ENCODE measurements at places on chromosomes 2 and 18.

DNA sequence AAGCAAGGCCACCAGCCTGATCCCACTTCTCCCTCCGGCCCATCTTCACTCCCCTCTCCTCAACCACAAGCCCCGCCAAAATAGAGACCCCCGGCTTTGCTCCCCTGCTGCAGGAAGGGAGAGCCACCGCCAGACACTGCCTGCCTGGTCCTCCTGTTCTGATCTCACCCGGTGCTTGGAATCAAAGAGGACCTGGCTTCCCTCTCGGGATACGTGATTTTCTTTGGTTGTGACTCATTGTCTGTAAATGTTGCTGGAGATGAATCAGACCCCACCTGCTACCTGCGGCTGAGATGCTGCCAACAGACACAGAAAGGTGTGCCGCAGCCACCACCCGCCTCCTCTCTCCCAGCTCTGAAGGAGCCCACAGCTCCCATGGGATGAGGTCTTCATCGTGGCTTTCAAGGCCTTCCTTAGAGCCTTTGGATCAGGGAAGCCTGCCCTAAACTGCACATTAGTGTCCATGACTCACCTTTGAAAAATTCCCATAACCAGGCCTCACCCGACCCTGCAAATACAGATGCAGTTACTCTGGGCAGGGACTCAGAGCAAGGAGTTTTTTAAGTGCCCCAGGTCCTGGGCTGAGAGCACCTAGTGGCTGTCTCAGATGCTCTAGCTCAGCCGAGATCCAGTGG, 79.4 kb upstream of the ZNF532 start:
- DNase-seq: peak; percentile 73

DNA sequence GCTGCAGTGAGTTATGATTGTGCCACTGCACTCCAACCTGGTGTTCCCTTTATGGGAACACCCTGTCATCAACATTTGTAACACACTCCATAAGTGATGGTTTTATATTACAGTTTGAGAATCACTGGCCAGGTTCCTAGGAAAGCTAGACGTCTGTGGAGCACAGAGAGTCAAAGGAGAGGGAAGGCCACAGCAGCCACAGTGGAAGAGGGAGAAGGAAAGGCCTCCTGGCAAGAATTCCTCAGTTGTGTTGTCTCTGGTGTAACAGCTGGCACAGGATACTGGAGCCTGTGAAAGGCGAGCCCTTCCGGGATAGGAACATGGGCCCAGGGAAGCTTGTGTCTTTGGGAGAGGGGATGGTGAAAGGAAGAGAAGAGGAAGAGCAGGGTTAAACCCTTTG, 360.5 kb upstream of the PIK3C3 start:
- no peak for DNase-seq

DNA sequence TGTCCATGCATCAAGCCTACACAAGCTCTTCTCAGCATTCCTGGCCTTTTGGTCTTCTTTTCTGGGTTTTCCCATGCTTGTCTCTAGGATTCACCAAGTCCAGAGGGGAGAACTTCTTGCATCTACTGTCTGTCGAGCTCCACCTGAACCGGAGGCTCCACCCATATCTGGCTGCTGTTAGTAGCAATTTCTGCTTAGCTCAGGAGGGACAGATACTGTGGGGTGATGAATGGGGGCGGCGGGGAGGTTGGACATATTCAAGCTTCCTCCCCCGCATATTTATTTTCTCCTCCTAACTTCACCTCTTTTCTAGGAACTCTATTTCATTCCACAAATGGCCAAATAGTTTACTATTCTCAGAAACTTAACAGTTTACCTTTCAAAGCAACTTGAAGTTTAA, 163.5 kb downstream of the PTH2R start:
- DNase-seq: no peak

- DNase-seq: no peak
Observed at GRCh38 chr18:76801567-76802505, 20.5 kb upstream of the ZNF236 start.

DNA sequence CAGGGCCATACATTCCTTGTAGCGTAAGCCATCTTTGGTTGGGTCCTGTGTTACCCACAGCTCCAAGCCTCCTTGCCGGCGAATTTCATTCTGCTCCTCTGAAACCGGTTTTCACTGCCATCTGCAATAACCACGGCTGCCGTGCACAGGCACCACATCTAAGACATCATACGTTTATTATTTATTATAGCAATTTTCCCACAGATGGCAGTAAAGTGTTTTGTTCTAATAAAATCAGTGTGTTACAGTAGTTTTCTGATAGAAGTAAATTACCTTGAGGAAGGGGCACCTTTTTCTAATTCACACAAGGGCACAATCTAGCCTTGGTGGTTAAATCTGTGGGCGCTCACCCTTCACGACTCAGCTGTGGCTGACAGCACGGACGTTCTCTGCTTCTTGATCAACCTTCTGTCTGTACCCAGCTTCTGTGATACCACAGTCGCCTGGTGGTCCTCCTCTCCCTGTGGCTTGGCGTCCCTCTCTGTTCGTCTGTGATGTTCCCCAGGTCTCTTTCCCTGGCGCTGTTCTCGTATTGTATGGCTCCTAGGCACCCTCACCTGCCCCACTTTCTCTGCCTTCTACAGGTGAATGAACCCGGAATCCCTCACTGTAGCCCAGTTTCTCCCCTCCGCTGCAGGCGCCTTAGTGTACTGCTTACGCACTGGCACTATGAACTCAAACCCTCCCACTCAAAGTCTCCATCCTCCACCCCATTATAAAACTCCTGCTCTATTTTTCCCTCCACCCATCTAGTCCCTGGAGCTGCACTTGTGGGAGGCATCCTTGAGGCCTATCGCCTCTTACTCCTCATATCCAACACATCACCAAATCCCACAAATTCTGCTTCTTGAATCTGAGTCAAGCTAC, 236.8 kb downstream of the DYSF start:
- no peak for DNase-seq

DNA sequence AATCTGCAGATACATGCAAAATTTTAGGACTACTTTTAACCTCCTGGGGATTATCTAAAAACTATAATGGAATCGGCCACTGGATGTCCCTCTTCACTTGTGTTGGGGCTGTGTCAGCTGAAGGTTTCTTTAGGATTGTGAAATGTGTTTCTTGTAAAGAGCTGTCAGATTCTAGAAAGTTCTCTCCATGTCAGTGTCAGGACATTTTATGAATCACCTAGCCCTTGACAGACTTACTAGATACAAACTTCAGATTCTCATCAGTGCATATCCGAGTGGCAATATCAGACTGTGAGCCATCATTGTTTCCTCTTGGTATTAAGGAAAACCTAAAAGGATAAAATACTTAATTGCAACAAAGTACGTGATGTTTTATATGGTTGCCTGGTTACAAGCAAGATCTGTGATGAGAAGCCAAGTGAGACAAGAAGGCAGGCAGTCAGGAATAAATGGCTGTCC, 107.3 kb downstream of the CPS1 start:
- peak; percentile 55 for DNase-seq

DNA sequence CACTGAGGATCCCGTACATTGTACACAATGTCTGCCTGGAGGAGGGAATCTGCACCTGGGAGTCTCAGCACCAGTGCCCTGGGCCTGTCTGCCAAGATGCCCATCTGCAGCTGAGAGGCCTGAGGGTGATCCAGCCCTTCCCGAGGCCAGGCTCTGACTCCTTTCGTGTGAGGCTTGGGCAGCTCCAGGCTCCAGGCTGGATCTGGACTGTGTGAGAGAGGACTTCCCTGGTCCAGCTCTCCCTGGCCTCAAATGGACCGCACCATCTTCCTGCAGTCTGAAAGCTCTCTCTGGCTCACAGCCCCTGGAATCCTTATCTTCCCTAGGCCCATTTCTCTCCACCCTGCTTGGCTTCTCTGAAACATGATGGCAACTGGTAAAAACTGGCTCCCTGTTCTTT, 324.6 kb downstream of the DYSF start:
- no peak for DNase-seq

DNA sequence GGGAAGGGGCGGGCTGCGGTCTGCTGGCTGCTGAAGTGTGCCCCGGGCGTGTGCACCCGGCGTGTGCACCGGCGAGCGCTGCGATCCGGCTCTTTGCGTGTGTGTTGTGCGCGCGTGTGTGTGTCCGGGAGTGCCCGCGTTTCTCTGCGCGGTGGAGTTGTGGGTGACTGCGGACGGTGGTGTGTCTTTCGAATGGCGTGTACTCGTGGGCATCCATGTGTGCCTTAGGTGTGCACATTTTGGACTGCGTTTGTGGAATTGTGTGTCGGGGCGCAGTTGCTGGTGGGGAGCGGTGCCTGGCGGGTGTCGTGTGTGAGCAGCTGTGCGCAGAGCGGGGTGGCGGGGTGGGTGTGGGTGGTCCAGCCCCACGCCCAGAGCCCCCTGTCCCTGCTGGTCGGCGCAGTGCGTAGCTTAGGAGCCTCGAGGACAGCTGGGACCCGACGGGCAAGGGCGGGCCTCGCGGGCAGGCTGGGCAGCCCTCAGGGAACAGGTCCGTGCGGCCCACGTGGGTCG, 533 bp downstream of the HPCAL1 start:
- no peak for DNase-seq

GRCh38 chr2:36859366-36859792, 107.0 kb downstream of the STRN start:
- DNase-seq: no peak

DNA sequence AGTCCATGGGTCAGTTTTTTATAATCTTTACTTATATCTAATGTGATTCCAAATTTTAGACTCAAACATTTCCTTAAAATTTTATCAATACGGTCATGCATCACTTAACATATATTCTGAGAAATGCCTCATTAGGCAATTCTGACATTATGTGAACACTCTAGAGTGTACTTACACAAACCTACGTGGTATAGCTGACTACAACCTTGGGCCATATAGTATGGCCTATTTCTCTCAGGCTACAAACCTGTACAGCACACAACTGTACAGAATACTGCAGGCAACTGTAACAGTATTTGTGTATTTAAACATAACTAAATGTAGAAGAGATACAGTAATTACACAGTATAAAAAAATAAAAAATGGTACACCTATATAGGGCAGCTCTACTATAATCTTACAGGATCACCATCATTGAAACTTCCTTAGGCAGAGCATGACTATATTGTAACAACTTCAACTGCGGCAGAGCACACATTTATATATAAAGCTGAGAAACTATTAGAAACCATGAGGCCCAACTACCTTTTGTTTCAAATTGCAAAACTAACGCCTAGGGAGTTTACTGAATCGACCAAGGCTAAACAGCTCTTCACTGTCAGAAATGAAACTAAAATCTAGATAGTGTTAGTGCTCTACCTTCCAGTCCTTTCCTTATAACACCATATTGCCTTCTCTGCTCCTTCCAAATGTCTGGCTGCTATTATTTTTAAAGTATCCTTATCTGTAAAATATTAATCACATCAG, 6.9 kb downstream of the YES1 start:
- no peak for DNase-seq

DNA sequence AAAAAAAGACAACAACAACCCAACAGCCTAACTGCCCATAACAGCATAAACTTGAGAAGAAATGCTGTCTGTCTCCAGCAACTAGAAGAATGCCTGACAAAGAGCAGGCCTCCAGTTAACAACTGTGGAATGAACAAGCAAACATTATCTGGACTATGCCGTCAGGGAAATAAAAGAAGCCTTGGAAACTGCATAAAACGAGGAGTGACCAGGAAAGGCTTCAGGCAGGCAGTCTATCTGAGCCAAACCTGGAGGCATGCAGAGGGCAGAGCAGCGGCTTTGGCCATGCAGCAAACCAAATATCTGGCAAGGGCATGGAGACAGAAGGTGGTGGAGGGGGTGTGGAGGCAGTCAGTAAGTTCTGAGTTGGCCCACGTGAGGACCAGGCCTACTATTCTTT, 11.1 kb downstream of the HES6 start:
- no peak for DNase-seq

DNA sequence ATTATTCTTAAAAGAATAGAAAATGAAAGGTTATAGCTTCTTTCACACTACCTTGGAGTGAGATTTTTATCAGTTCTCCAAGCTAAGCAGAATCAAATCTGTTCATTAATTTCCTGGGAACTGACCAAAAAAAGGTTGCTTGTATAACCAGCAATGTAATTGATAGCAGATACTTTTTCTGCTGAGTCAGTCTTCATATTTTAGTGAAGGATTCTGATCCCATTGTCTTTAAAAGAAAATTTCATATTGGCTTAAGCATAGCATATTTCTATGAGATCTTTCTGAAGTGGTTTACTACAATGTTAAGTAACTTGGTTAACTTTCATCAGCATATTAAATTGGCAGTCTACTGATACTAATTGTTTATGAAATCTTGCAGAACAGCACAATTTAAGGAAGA, 338.0 kb downstream of the TMX3 start:
- DNase-seq: no peak

DNA sequence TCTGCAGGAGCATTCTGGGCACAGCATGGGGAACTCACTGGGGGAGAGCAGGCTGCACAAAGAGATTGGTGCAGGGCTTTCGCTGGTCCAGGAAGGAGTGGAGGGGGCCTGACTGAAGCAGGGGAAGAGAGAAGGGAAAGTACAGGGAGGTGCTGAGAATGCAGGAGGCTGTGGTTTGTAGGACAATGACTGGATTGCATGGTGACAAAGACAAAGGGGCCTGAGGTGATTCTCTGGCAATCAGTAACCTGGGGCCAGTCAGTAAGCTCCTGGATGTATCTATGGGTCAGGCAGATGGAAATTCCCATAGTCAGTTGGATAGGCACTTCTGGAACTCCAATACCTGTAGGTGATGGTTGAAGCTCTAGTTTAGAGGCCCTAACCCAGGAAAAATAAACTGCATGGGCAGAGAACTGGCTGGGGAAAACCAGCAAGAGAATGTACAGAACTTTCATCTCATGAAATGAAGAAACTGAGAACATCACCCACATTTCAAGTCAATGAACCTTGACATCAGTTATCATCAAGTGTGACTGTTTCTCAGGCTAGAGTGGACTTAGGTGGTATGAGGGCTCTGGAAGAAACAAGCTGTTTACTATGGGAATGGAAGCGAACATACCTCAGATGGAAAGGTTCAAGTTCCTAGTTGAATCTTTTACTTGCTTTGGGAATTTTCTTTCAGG, 193.2 kb downstream of the TPGS2 start:
- DNase-seq: no peak

- DNase-seq: peak; percentile 20
Observed at GRCh38 chr2:20447437-20448245, 767 bp downstream of the RHOB start.
